ENCODE measurements at places on chromosomes 3 and 15. TPM values are rescaled to one million over a fixed set of nuclear protein-coding genes. Genes with fewer than 3 reads are reported as not detected.

DNA sequence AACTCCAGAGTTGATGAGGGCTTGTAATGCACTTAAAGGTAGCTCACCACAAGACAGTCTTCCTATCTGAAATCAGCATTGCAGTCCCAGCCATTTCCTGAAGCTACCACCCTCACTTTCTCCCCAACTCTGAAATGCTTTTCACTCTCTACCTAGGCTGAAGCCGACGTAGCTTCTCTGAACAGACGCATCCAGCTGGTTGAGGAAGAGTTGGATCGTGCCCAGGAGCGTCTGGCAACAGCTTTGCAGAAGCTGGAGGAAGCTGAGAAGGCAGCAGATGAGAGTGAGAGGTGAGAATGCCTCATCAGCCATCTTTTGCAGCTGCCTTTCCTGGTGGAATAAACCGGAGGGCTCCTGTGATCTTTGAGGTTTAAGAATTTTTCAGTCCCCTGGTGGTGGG, 14.3 kb downstream of the TPM1 start:
- no peaks in the 10 kb centered on the region for H3K4me1 ChIP-seq
- no peak for DNase-seq
- H3K27me3 ChIP-seq, result no peaks in the 10 kb centered on the region

PLA2G4D gene
- total RNA-seq, result not detected

TMEM40 gene
- total RNA-seq, result 4.4 TPM

DNA sequence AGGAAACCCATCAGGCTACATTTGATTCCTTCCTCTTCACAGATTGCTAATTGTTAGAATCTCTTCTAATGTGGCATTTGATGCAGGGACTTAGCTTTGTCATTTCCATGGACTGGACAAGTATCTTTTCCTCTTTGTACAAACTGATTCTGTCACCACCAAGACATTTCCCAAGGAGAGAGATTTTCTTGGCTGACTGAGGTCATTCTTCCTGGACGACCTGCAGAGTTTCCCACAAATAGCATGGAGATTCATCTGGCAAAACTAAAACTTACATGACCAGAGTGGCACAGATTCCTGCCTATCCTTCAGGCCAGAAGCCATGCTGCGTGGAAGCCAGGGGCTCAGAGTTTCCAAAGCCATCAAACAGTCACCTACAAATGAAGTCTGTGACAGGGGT, 269.2 kb upstream of the LRTM1 start:
- no peaks in the 10 kb centered on the region for H3K36me3 ChIP-seq
- H3K27ac ChIP-seq, result no peak overlapping the region
- no peaks in the 10 kb centered on the region for H3K27me3 ChIP-seq
- no peak overlapping the region for H3K4me3 ChIP-seq
- DNase-seq, result no peak
- no peaks in the 10 kb centered on the region for H3K4me1 ChIP-seq

DHX30 gene
- total RNA-seq, result 70.7 TPM

NDUFB4 gene
- 71.4 TPM for total RNA-seq

GP5 gene
- total RNA-seq, result 1.4 TPM

GRCh38 chr15:98455904-98456303, 192.4 kb upstream of the IGF1R start:
- no peak overlapping the region for H3K4me3 ChIP-seq
- H3K27ac ChIP-seq, result no peak overlapping the region
- no peaks in the 10 kb centered on the region for H3K4me1 ChIP-seq
- no peaks in the 10 kb centered on the region for H3K27me3 ChIP-seq

Measured in CD4-positive, CD25-positive, alpha-beta regulatory T cell (primary cell).